Lung (tissue), 17 donors: ENCODE measurements at places on chromosomes 3 and 15.

DNA sequence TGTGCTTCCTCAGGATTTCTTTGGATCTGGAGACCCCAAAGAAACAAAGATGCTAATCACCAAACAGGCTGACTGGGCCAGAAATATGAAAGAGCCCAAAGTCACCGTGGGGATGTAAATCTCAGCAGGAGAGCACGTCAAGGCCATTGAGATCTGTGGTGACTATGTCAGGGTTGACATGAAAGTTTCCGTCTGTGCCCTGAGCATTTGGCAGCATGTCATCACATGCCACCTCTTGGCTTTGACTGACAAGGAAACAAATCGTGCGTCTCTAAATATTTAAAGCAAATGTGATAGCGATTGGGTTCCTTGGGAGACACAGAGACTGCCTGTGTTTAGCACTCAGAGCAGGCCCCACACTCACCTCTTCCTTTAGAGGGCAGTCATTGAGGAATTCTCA, 35.2 kb downstream of the EFCAB12 start:
- DNase-seq = no peak

GRCh38 chr3:64559588-64559987, 128.2 kb downstream of the ADAMTS9 start:
- peak; percentile 93 for DNase-seq

GRCh38 chr15:92907229-92907628, 7.1 kb downstream of the CHD2 start:
- no peak for DNase-seq

DNA sequence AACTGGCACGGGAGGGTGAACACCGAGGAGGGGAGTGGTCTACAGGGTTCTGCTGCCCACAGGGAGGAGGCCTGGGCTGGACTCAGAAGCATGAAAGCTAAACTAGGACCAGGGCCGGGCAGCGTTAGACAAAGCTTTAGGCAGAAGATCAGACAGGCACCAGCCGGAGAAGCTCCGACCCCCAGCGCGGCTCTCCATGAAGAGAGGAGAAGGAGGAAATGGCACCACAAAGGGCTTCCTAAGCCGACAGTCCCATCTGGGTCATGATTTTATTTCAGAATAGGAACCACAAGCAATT, 61.2 kb downstream of the RUBCN start:
- no peak for DNase-seq

DNA sequence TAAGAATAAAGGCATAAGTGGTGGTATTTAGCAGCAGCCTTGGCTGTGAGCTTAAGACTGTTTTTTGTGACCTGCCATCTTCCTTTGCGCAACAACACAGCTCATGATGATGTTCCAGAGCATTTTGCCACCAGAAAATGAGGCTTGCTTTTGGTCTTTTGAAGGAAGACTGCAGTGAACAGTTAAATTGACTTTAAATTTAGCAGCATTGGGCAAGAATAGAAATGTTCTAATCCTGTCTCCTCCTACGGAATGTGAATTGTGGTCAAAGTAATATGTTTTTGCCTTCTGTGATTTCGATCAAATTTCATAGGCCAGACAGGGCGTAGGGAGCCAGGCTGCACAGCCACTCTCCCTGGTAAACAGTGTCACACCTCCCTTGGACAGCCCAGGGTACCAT, 460.7 kb upstream of the RASGRP1 start:
- no peak for DNase-seq

GRCh38 chr3:130423064-130423463, 77.6 kb downstream of the COL6A5 start:
- DNase-seq = no peak

GRCh38 chr15:96412045-96412905, 81.8 kb downstream of the NR2F2 start:
- DNase-seq = no peak

DNA sequence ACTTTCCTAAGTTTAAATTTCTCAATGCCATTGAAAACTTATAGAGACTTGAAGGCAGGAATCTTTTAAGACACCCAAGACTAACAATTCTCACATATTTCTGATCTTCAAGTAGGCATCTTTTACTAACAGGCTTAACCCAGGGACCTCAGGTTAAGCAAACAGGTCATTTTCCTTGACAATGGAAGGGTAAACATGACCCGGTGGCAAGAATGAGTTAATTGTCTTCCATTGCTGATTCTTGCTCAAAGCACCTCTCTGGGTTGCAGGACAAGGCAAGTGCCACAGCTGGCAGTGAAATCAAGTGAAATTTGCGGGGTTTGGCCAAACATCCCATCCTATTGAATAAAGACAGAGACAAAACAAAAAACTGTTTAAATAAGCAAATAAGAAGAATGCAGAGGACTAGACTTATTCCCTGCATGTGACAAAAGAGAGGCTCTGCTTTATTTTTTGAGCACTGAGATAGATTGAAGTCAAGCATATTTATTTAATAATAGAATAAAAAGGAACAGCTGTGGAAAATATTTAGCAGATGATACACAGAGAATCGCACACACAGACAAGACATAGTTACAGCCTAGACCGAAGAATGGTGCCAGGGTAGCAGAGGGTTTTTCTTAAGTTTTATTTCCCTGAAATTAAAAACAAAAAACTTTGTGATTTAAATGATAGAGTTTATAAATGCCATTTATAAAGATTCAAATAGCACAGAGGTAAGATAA, 56.0 kb upstream of the MITF start:
- no peak for DNase-seq

GRCh38 chr15:52021128-52021671, 2.2 kb downstream of the MAPK6 start:
- DNase-seq = peak; percentile 71

- peak; percentile 77 for DNase-seq
Observed at GRCh38 chr3:45167011-45167911, 21.1 kb upstream of the CDCP1 start.

- DNase-seq = peak; percentile 61
Observed at GRCh38 chr3:71684757-71685386, 40.3 kb downstream of the EIF4E3 start.

DNA sequence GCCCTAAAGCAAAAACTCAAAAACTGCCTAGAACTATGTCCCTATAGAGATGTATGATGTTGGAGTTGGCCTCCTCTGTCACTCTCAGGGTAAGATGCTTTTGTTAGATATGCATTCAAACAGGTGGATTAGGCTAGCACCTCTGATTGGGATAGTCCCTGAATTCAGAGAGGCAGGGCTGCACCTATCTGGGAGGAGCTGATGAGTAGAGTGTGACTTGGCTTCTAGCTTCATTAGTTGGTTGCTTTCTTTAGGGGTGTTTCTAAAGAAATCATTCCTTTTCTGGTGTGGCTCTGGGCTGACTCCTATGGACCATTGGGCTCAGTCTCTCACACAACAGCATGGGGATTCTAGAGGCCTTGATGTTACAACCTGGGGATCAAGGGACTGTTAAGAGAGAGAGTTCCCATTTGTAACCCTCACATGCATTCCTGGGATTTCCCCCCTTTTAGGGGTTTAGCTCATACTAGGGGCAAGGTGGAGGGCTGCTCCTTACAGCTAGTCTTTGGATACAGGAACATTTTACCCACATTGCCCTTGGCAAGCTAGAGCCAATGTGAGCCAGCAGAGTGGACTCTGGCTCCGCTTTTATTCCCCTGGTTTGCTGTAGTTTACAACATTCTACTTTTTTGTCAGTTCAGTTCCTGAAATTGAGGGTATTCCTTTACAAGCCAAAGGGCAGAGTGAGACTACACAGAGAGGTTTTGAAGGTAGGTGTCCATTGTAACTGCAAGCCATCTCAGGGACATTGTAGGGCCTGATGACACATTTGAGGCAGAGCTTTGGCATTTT, 7.5 kb downstream of the ZNF592 start:
- no peak for DNase-seq

DNA sequence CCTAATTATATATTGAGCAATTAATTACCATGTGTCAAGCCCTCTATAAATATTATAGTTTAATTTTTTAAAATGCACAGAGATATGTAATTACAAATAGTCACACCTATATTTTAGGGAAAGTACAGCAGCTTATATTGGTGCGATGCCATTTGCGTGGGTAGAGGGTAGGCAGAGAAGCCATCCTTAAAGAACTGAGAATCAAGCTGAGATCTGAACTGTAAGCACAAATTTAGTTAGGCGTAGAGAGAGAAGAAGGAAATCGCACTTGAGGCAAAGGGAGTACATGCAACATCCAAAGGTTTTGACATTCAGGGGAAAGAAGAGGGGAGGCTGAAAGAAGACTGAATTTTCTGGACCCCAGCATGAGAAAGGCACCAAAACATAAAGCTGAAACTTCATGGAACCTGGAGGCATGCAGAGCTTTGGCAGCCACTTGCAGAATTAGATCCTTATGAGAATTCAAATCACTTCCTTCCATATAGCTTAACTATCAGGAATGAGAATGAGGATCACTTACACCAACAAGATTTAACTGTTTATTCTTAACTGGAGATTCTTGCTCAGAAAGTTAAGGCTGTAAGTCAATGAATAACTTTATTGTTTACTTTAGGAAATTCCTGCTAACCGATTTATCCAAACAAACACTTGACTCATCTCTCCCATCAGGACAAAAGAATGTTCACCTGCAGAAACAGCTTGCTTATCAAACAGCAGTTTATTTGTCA, 114.3 kb downstream of the TGFBR2 start:
- DNase-seq = peak; percentile 15

GRCh38 chr3:117191245-117191644, 481.7 kb downstream of the TUSC7 start:
- no peak for DNase-seq

DNA sequence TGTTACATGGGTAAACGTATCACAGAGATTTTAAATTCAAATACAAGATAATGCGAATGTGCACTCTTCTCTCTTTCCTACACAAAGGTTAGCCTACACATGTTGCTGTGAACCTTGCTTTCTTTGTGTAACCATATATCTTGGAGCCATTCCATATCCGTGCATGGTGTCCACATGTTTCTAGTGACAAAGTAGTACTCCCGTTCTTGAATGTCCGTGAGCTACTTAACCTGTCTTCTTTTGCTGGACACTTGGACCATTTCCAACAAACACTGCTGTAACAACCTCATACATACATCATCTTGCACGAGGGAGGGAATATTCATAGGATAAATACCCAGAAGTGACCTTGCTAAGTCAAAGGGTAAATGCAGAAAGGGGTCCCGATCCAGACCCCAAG, 75.0 kb downstream of the STRIT1 start:
- DNase-seq = no peak

- DNase-seq = peak; percentile 38
Observed at GRCh38 chr15:63322541-63322940, 45.1 kb downstream of the APH1B start.

GRCh38 chr3:160312014-160312624, 86.9 kb downstream of the C3orf80 start:
- DNase-seq = no peak

- DNase-seq = no peak
Observed at GRCh38 chr15:69719527-69720240, 267.1 kb downstream of the RPLP1 start.

DNA sequence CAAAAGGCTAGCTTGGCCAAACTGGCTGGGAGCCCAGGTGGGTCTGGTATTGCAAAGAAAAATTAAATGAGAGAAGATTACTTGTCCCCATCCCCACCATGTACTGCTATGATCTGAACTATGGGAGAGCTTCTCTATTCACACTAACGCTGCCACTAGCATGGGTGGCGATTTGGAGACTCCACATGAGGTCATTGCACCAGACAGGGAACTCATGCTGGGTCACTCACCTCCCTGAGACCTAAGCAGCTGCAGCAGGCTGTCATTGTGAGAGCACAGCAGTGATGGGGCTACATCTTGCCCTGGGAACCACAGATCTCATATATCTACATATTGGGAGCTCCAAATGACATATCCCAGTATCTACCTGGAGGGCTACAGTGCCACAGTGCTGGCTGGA, 36.3 kb upstream of the NECTIN3 start:
- no peak for DNase-seq

DNA sequence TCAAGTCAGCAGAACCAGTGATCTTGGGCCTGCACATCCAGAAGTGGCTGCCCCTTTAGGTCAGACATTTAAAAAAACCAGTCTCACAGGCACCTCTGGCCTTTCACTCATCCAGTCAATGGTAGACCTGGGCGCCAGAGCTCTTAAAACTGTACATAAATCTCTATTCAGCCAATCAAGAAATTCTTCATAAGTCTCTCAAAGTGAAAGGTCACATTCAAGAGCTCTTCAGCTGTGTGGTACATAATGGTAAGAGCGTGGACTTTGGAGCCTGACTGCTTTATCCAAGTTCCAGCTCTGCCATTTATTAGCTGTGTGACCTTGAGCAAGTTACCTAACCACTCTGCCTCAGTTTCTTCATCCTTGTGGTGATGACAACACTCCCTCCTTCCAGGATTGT, 22.3 kb upstream of the MORF4L1 start:
- DNase-seq = peak; percentile 39

- DNase-seq = peak; percentile 23
Observed at GRCh38 chr3:127735767-127736693, 63.3 kb downstream of the ABTB1 start.

GRCh38 chr15:78737187-78737820, 74.0 kb downstream of the ADAMTS7 start:
- no peak for DNase-seq

DNA sequence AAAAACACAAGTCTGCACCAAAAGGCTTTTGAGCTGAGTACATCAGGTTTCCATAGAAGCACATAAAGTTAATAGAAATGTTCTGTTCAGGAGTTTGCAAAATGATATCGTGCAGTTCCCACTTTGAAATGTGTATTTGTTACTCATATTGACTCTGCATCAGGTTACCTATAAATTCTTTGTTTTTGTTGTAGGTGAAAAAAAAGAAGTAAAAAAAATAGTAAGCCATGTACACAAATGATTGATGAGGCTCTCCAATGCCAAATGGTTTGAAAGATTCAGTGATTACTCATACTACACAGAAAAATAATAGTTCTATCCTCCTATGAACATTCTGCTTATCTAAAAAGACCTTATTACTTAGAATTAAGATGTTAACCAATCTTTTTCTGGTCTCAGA, 287.3 kb upstream of the MME start:
- no peak for DNase-seq

DNA sequence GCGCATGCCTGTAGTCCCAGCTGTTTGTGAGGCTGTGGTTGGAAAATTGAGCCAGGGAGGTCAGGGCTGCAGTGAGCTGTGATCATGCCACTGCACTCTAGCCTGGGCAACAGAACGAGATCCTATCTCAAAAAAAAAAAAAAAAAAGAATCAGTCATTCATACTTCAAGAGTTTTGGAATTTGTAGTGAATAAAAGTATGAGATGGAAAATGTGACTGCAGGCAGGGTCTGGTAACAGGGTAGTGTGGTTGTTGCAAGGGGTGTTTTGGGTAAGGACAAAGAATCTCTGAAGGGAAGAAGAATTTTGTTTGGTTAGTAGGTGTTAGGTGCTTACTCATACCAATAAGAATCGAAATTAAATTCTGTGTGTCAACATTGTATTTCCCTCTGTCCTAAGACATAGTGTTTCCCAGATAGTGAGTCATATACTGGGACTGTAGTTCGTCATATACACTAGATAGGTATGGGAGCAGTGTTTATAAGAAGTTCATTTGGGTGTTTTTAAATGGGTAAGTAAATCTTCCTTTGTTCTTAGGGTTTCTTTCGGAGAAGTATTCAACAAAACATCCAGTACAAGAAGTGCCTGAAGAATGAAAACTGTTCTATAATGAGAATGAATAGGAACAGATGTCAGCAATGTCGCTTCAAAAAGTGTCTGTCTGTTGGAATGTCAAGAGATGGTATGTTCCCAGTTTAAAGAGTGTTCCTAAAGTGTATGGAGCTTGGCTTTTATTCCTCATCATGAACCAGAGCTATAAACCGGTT, 14.2 kb downstream of the NR1D2 start:
- DNase-seq = no peak
